Dorsolateral prefrontal cortex (tissue), 122 donors: ENCODE measurements at places on chromosomes 13 and 19.

- no peak for DNase-seq
Measured at GRCh38 chr13:32722340-32722739, 136.1 kb downstream of the PDS5B start.

- no peak for DNase-seq
Measured at GRCh38 chr13:114008964-114009589, 35.2 kb upstream of the C13orf46 start.

GRCh38 chr13:95233026-95233635 is 68.1 kb downstream of the ABCC4 start:
- DNase-seq = no peak

GRCh38 chr13:76245211-76245610 is 609.1 kb downstream of the LMO7 start:
- no peak for DNase-seq

DNA sequence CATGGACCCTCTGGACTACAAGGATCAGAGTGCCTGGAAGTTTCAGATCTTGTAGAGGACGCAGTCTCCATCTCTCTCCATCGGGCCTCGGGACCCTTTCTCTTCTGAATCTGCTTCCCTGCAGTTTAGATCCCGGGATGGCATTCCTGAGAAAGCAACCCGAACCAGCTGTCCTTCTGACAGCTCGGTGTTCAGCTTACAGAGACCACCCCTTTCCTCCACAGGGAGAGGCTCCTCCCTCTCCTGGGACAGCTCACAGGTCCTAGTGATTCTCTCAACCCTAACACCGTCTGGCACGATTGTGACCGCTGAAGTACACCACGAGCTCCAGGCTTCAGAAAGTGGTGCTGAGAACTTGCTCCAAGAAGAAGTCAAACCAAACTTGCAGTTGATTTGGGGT is 18.2 kb downstream of the CRX start:
- DNase-seq = no peak
